ENCODE measurements at places on chromosomes 3 and 15.
A peak's percentile ranks its signal among the peaks of the same experiment; 100 is the strongest.

GRCh38 chr3:61983479-61983878 lies 389.9 kb downstream of the FEZF2 start:
- DNase-seq: no peak

- DNase-seq: no peak
Observed at GRCh38 chr3:183619624-183620251, 15.7 kb upstream of the KLHL24 start.

DNA sequence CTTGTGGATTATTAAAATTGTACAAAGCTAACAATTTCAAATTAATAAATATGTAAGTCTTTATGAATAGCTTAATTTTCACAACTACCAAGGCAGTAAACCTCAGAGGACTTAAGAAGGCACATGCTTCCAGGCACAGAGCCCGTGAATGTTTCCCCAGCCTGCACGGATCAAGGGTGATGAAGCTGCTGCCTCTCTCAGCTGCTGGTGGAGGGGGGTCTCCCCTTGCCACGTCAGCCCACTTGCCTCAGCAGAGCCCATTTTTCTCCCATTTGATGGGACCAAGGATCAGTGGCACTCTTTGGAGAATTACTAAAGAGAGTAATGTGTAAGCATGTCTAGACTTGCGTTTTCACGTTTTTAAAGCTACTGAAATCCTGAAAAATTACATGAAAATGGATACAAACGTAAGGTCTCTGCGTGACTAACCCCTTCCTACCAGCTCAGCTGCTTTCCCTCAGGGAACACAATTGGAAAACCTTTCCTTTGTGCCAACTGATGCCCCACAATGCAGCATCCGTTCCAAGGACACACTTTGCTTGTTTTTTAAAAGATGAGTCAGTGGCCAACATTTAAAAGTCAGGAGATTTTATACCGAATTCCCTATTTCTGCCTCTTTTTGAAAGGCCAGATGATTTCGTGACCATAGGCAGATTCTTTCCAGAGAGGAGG lies 494.1 kb downstream of the GABRG3 start:
- DNase-seq: no peak

DNA sequence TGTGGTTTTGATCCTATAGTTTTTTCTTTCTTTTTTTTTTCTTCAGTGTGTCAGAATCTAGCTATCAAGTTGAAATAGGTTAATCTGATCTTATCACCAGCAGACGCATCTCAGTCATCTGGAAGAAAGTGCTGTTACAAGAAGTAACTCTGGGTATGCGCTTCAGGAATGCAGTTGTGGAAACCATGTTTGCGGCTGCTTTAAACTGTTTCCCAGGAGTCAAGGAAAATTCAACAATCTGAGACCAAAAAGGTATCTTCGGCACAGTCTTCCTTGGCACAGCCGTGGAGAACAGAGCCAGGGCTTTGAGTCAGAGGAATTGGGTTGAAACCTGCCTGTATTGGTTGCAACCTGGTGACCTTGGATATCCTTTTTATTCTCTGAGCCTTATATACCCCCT lies 59.9 kb downstream of the CD47 start:
- DNase-seq: no peak

- DNase-seq: no peak
Observed at GRCh38 chr15:58512522-58512921, 80.7 kb downstream of the LIPC start.

- no peak for DNase-seq
Observed at GRCh38 chr3:115961380-115961779, 338.1 kb downstream of the GAP43 start.

- no peak for DNase-seq
Observed at GRCh38 chr3:62445275-62445674, 71.9 kb upstream of the FEZF2 start.

DNA sequence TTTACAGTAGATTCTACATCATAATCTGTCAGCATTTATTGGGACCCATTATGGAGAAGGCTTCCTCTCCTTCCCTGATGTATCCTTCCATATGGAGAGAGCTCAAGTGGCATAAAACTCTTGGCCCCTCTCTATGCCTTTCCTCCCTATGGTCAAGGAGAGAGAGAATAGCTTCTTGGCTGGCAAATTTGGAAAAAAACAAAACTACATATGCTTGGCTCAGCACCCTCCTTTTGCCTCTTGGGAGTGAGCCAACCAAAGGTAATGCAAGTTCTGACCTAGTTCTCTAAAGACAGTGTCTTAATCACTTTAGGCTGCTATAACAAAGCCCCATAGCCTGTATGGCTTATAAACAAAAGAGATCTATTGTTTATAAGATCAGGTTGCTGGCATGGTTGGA lies 37.5 kb downstream of the C3orf70 start:
- DNase-seq: no peak

DNA sequence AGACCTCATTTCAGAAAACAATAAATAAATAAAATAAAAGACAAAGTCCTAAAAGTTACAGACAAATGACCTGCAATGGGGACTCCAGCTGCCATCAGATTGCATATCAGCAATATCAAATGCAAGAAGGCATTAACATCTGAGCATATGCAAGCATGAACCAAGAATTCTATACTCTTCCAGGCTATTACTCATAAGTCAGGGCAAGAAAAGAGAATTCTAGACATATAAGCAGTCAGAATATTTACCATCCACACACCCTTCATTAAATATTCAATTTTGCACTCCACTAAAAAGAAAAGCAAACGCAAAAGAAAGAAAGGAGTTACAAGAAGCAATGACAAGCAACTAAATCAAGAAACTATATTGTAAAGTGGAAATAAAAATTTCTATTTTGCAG lies 21.1 kb downstream of the PLA2G4F start:
- no peak for DNase-seq

DNA sequence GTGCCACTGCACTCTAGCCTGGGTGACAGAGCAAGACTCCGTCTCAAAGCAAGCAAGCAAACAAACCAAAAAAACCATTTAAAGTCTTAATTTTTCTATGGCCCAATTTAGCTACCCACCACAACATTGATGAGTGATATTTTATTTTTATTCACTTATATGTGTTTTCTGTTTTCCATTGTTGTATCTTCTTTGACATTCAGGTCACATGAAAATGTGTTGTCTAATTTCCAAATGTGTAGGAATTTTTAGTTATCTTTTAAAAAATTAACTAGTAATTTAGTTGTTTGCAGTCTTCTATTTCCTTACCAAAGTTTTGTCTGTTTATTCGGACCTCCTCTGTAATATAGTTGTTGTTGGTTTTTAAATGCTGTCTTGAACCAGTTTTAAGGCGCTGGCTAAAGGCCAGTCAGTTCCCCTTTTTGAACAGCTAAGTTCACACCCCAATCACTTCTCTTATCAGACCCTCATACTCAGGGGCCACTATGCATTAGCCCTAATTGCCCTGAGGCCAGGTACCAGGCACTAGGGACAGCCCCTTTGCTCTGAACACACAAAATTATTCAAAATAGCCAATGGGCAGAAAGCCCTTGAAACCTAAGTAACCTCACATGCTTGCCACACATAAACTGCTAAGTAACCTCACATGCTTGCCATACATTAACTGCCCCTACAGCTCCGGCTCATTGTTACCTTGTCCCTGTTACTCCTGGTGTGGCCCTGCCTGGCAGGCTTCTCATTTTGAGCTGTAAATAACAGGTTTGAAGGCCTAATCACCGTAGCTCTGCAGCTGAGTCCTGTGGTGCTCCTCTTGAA lies 4.3 kb upstream of the CCR4 start:
- no peak for DNase-seq

DNA sequence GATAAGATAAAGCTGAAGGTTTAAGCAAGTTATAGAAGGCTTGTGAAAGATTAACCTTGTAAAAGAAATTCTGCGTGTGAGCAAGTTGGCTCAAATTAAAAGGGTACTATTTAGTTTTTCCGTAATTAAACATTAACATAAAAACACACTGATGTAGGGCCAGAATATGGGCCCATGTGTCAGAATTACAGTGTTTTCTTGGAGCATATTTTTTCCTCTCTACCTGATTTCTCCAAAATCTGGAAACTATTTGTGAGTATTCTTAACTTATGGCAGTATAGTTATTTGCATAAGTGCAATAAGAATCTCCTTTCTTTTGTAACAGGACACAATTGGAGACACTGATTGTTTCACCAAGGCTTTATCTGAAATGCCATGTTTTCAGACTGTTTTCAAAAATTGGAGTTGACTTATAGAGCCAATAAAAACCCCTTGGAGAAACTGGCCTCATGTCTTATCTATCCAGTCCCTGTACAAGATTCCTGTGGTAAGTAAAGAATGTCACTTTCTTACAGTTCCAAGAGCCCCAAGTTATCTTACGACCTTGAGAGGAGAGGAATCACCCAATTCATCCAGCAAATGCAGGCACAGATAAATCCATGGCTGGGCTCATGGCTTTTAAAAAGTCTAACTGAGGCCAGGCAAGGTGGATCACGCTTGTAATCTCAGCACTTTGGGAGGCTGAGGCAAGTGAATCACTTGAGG lies 47.8 kb upstream of the P2RY1 start:
- DNase-seq: no peak

- DNase-seq: no peak
Observed at GRCh38 chr3:120145542-120146285, 51.5 kb upstream of the GSK3B start.

- peak; percentile 15 for DNase-seq
Observed at GRCh38 chr15:35958021-35958420, 412.1 kb upstream of the DPH6 start.

DNA sequence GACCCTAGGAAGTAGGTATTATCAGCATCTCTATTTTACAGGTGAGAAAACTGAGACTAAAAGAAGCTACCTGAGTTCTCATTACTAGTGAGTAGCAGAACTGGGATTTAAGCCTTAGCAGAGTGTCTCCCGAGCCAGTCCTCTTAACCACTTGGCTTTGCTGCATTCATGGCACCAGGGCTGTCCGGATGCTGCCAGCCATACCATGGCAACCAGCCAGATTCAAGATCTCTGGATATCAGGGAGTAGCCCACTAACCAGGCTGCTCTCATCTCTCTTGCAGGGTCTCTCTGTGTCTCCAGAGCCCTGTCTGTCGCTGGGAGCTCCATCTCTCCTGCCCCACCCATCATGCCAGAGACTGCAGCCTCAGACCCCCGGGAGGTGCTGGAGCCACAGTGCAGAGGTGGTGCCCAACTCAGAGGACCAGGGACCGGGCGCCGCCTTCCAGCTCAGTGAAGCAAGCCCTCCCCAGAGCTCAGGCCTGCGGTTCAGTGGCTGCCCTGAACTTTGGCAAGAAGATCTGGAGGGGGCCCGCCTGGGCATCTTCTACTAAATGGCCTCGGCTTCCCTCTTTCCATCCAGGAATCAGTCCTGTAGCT lies 1.7 kb downstream of the MESP2 start:
- DNase-seq: no peak

- DNase-seq: no peak
Observed at GRCh38 chr15:98232761-98233160, 272.3 kb downstream of the ARRDC4 start.

DNA sequence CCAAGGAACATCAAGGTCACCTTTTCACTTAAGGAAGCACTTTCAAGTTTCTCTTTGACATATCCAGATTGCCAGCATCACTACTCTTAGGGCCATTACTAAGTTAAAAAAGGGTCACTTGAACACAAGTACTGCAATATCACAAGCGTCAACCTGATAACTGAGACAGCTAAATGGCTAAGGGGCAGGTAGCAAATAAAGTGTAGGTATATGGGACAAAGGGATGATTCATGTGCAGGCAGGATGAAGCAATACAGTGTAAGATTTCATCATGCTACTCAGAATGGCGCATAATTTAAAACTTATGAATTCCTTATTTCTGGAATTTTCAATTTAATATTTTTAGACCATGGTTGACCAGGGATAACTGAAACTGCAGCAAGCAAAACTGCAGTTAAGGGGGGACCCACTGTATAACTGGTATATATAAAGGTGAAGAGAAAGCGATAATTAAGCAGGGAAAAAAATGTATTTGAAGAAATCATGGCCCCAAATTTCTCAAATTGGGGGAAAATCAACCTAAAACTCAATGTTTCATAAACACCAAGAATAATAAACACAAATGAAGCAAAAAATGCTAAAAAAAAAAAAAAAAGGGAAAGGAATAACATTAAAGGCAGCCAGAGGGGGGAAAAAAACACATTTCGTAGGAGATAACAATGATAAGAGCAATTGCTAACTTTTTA lies 13.1 kb downstream of the CCR1 start:
- DNase-seq: no peak

DNA sequence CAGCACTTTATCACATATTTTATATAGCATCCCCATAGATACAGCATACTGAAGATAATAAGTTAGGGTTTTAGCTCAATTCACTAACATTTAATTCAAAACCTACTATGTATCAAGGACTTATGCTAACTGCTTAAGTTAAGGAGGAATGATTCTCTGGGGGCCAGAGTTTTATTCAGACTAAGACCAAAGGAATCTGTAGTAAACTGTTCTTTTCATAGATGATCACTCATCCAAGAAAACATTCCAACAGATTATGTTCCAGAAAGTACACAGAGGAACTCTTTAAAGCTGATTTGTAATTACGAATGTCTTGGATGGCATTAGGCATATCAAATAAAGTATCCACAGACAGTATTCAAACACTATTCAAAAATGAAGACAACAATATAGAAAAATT lies 226.4 kb downstream of the SCAPER start:
- DNase-seq: no peak

- no peak for DNase-seq
Observed at GRCh38 chr15:44084770-44085169, 110.3 kb downstream of the FRMD5 start.

DNA sequence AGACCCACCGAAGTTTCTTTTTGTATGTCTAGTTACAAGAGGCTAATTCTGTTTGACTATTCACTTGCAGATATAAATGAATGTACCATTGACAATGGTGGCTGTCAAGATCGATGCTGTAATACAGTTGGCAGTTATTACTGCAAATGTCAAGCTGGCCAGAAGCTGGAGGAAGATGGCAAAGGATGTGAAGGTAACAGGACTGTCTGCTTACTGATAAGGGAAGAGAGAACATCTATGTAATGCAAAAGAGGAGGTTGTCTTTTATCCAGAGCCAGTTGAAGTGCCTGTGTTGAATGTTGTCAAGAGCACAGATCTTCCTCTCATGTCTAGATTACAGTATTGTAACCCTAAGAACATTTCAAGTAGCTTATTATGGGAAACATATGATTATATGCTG lies 549.5 kb upstream of the GOLIM4 start:
- DNase-seq: no peak

- DNase-seq: no peak
Observed at GRCh38 chr15:75779504-75779903, 63.7 kb upstream of the UBE2Q2 start.

GRCh38 chr15:42457445-42458442 lies 33.2 kb downstream of the ZNF106 start:
- DNase-seq: peak; percentile 93
